ENCODE measurements at places on chromosomes 13 and 19. TPM values are rescaled to one million over a fixed set of nuclear protein-coding genes. Genes with fewer than 3 reads are reported as not detected.

- DNase-seq: no peak
- H3K36me3 ChIP-seq: no peaks in the 10 kb centered on the region
- H3K4me3 ChIP-seq: no peak overlapping the region
- no peak overlapping the region for H3K27ac ChIP-seq
- no peaks in the 10 kb centered on the region for H3K4me1 ChIP-seq
- no peaks in the 10 kb centered on the region for H3K27me3 ChIP-seq
Observed at GRCh38 chr13:74931698-74932433, 550.1 kb downstream of the TBC1D4 start.

DNA sequence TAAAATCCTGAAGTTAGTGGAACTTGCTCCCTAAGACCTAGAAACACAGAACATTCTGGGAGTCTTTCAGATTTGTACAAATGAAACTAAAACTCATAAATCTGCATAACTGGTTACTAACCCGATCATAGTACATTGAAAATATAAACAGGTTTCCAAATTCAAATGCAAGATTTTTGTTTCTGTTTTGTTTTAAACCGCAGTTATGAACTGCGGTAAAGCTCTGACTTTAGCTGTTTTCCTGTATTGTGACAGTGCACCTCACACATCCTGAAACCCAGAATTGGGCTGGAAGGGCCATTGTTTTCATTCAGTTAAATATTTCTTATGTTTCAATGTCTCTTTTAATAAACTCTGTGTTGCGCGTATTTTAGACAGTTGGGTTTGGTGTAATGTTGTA, 204.7 kb downstream of the SHISA2 start:
- H3K36me3 ChIP-seq: no peaks in the 10 kb centered on the region
- no peak for DNase-seq
- no peak overlapping the region for H3K27ac ChIP-seq
- no peaks in the 10 kb centered on the region for H3K27me3 ChIP-seq
- H3K4me1 ChIP-seq: no peaks in the 10 kb centered on the region

Gene TMPRSS9
- not detected for total RNA-seq

Gene EPSTI1
- total RNA-seq: 7.6 TPM

- DNase-seq: no peak
- H3K27ac ChIP-seq: no peak overlapping the region
- no peaks in the 10 kb centered on the region for H3K36me3 ChIP-seq
- H3K4me1 ChIP-seq: peaks cover 16% of the 10 kb centered on the region
- H3K4me3 ChIP-seq: no peak overlapping the region
Observed at GRCh38 chr13:94384231-94384905, 95.1 kb downstream of the DCT start.

DNA sequence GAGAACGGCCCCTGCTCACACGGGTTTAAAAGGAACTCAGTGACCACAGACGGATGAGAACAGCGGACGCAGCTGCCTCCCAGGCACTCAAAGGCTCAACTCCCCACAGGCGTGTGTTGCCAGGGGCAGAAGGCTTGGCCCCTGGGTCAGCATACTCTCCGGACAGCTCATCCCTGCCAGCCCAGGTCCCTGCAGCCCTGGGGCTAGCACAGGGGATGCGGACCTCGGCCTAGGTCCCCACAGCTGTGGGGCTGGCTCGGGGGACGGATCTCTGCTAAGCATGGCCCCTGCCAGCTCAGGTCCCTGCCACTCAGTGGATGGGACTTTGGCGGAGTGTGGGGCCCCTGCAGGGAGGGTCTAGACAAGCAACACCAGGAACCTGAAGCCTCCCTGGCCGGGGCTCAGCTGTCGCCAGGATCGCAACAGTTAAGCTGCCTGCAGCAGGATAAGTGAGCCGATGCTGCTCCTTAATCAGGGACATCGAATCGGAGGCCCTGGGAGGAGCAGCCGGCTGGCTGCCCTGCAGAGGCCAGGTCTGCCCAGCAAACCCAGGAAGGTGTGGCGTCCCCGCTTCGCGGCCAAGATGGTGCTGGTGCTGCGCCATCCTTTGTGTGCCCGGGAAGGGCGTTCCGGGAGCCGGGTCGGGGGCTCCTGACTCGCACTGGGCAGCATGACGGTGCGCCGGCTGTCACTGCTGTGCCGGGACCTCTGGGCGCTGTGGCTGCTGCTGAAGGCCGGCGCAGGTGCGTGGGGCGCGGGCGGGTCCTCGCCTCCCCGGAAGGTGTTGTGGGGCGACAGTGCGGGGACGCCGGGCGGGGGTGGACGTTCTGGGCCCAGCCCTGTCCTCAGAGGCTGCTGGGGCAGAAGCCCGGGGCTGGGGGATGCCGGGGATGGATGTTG, 32.5 kb downstream of the MCF2L start:
- no peak for DNase-seq
- peak overlapping the region; percentile 56 for H3K4me3 ChIP-seq
- peaks cover 65% of the 10 kb centered on the region for H3K4me1 ChIP-seq

DNA sequence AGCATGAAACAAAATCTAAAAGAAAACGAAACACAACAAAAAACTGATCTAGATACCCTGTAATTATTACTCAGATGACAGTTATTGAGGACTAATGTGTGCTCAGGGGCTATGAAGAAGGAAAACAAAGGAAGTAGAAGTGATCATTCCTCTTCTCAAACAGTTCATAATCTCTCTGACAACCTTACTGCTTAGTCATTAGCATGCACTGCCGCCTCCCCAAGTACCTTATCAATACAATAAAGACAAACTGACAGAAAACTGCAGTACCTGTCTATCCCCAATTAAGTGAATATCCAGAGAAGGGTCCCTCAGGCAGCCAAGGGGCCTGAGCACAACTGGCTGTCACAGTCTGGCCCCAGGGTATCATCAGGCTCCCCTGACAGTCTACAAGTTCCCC, 22.0 kb upstream of the POU4F1 start:
- H3K4me1 ChIP-seq: no peaks in the 10 kb centered on the region
- H3K27me3 ChIP-seq: no peaks in the 10 kb centered on the region
- H3K4me3 ChIP-seq: no peak overlapping the region
- no peak overlapping the region for H3K27ac ChIP-seq
- no peak for DNase-seq

GRCh38 chr19:50406156-50406820, 12.4 kb upstream of the SPIB start:
- no peaks in the 10 kb centered on the region for H3K27me3 ChIP-seq
- peaks cover 47% of the 10 kb centered on the region for H3K36me3 ChIP-seq
- H3K27ac ChIP-seq: no peak overlapping the region
- DNase-seq: no peak
- H3K4me1 ChIP-seq: no peaks in the 10 kb centered on the region

GRCh38 chr19:17871032-17871877, 490 bp upstream of the SLC5A5 start:
- H3K36me3 ChIP-seq: no peaks in the 10 kb centered on the region
- DNase-seq: no peak
- H3K27ac ChIP-seq: no peak overlapping the region
- H3K4me3 ChIP-seq: no peak overlapping the region
- H3K4me1 ChIP-seq: peaks cover 11% of the 10 kb centered on the region
- H3K27me3 ChIP-seq: peaks cover 72% of the 10 kb centered on the region

Gene ERICH4
- total RNA-seq: not detected

DNA sequence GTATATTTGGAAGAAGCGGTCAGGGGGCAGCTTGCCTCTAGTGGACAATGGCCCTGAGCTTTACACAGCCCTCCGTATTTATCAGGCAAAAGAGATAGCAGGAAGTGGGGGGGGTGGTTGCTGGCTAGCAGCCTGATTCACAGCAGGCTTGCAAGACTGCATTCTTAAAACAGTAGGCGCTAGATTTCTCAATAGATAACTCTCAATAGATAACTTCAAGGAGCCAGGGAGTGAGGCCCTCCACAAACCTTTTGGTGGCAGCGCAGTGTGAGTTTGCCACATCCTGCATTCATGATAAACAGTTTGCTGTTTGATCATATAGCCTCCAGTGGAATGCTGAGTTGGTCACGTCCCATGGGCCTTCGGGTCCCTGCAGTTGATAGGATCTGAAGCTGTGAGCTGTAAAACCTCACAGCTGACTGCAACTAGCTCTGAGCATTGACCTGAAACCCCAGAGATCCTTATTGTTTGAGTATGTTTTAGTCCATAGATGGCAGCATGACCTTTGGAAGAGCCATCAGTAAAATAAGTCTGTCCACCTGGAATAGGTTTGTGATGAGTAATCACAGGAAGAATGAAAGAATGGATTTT, 12.2 kb downstream of the FPR3 start:
- no peak overlapping the region for H3K27ac ChIP-seq
- H3K4me1 ChIP-seq: peaks cover 62% of the 10 kb centered on the region
- DNase-seq: no peak
- no peak overlapping the region for H3K4me3 ChIP-seq

GRCh38 chr19:33456845-33457220, 64.8 kb downstream of the PEPD start:
- H3K4me1 ChIP-seq: no peaks in the 10 kb centered on the region
- H3K27ac ChIP-seq: no peak overlapping the region
- no peak overlapping the region for H3K4me3 ChIP-seq
- no peak for DNase-seq
- H3K36me3 ChIP-seq: peaks cover 6% of the 10 kb centered on the region
- no peaks in the 10 kb centered on the region for H3K27me3 ChIP-seq

GRCh38 chr13:100209857-100210825, 121.2 kb downstream of the PCCA start:
- peaks cover 23% of the 10 kb centered on the region for H3K36me3 ChIP-seq
- DNase-seq: no peak
- no peak overlapping the region for H3K27ac ChIP-seq
- H3K4me3 ChIP-seq: no peak overlapping the region
- H3K27me3 ChIP-seq: no peaks in the 10 kb centered on the region
- no peaks in the 10 kb centered on the region for H3K4me1 ChIP-seq

DNA sequence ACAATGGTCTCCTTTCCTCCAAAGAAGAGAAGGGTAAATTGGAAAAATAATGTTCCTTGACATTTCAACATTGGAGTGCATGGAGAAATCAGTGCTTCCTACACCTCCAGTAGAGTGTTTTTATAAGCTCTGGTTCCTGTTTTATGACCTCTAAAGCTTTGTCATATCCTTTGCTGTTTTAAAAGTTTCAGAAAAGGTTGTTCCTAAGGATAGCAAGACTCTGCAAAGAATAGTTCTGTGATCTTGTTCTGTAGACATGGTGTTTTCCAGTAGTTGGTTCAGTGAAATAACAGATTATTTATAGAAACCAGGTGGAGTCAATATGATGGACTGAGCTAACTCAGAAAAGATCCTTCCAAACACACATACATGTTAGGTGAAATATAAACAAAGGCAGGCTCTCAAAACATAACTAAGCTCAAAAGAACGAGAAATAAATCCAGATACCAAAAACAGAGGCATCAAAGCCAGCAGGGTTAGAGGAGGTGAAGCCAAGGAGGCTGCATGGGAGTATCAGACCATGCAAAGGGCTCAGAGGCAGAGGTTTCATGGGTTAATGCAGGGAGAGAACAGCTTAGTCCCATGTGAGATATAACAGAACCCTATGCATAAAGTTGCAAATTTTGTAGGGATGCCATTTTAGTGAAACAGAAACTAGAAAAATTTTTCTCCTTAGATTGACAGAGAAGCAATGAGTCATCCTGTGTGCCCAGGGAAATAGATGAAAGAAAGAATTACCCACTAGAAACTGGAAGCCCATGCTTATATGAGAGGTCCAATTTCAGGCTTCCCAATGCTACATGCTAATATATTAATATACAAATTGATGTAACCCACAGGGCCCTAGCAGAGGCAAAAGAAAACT, 44.3 kb downstream of the SHISA2 start:
- H3K4me1 ChIP-seq: no peaks in the 10 kb centered on the region
- no peak overlapping the region for H3K4me3 ChIP-seq
- no peak for DNase-seq
- peaks cover 5% of the 10 kb centered on the region for H3K27me3 ChIP-seq
- no peaks in the 10 kb centered on the region for H3K36me3 ChIP-seq
- no peak overlapping the region for H3K27ac ChIP-seq

Gene GSX1
- not detected for total RNA-seq

DNA sequence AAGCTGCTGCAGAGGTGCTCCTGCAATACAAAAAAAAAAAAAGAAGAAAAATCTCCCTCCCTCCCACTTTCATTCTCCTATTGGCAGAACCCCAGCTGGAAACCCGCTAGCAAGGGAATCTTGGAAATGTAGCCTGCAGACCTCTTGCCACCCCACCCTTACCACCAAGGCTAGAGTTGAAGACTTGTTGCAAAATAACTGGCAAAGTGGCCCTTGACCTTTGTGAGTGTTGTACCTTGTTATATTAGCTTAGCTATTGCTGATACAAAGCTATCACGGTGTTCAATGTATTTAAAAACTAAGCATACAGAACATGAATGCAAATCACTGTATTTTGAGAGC, 57.5 kb upstream of the KCTD4 start:
- no peak for DNase-seq
- H3K4me1 ChIP-seq: no peaks in the 10 kb centered on the region
- H3K4me3 ChIP-seq: no peak overlapping the region
- no peak overlapping the region for H3K27ac ChIP-seq

DNA sequence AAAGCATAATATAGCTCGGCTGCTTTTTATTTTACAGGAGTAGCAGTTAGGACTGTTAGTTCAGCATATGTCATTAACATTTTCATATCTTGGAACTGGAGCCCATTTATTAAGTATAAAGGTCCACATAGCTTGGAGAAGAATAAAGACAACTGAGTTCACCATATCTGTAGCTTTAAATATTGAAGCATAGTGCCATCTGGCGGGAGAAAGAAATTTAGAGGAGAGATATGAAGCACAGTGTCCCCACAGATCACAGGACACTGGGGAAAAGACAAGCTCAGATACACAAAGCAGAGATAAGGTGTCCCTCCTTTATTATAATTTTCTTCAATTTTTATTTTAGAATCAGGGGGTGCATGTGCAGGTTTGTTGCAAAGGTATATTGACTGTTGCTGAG, 104.7 kb upstream of the FREM2 start:
- H3K36me3 ChIP-seq: no peaks in the 10 kb centered on the region
- H3K27me3 ChIP-seq: no peaks in the 10 kb centered on the region
- DNase-seq: peak; percentile 15
- H3K27ac ChIP-seq: no peak overlapping the region

- H3K4me1 ChIP-seq: no peaks in the 10 kb centered on the region
- DNase-seq: peak; percentile 33
- H3K4me3 ChIP-seq: no peak overlapping the region
- H3K27me3 ChIP-seq: peaks cover 39% of the 10 kb centered on the region
Observed at GRCh38 chr19:33683881-33684537, 62.3 kb downstream of the CHST8 start.

Gene LHB
- not detected for total RNA-seq

Gene GIPC3
- 2.8 TPM for total RNA-seq

Gene COX7A1
- total RNA-seq: 2,816 TPM

DNA sequence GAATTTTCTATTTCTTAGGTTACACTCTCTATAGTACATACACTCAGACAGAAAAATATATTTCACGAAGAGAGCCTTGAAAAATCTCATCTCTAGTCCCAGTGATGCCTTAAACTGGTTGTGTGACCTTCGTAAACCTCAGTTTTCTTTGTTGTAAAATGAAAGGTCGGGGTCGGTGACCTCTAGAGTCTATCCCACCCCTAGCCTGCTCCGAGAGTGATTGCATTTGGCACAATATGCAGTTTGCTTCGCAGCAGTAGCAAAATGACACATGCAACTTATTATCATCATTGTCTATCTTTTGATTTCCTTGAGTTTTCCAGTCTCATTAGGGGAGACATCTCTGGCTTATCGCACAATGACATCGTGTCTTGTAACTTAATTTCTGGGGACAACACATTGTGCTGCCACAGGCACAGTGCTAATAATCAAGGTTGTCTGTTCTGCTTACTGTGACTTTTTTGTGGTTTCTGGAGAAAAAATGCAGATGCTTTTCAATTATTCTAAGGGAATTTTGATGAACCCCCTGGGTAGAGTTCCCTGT, 115.0 kb downstream of the GGACT start:
- no peaks in the 10 kb centered on the region for H3K4me1 ChIP-seq
- no peak overlapping the region for H3K4me3 ChIP-seq
- no peak for DNase-seq
- no peak overlapping the region for H3K27ac ChIP-seq

Gene OR7C2
- not detected for total RNA-seq

Gene PEAK3
- 0.27 TPM for total RNA-seq
